Tibial artery (tissue), 4 donors: ENCODE measurements at places on chromosomes 16 and 17.

- peak overlapping the region; percentile 42 for H3K4me3 ChIP-seq
- DNase-seq, result peak; percentile 81
- H3K36me3 ChIP-seq, result no peaks in the 10 kb centered on the region
- no peaks in the 10 kb centered on the region for H3K4me1 ChIP-seq
Observed at GRCh38 chr17:58331815-58332777, 3.5 kb upstream of the TSPOAP1 start.

- H3K4me1 ChIP-seq, result peaks cover 29% of the 10 kb centered on the region
- no peaks in the 10 kb centered on the region for H3K36me3 ChIP-seq
Observed at GRCh38 chr17:64115822-64116534, 14.0 kb downstream of the ERN1 start.

DNA sequence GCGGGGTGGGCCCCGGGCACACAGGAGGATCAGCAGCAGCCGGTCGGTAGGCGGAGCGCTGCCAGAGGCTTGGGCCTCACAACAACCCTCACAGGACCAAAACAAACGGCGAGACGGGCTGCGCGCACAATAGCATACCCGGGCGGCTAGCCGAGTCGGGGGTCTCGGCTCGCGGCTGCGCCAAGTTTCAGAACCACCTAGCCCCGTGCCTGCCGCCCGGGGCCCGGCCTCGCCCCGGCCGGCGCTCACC is 732 bp downstream of the ULK2 start:
- H3K4me1 ChIP-seq, result peaks cover 18% of the 10 kb centered on the region
- no peaks in the 10 kb centered on the region for H3K27me3 ChIP-seq
- H3K4me3 ChIP-seq, result peak overlapping the region; percentile 76
- peak; percentile 86 for DNase-seq

- H3K27me3 ChIP-seq, result no peaks in the 10 kb centered on the region
- H3K4me3 ChIP-seq, result no peak overlapping the region
- H3K27ac ChIP-seq, result no peak overlapping the region
- DNase-seq, result no peak
- no peaks in the 10 kb centered on the region for H3K4me1 ChIP-seq
Observed at GRCh38 chr16:615122-615521, 15.7 kb upstream of the WFIKKN1 start.

DNA sequence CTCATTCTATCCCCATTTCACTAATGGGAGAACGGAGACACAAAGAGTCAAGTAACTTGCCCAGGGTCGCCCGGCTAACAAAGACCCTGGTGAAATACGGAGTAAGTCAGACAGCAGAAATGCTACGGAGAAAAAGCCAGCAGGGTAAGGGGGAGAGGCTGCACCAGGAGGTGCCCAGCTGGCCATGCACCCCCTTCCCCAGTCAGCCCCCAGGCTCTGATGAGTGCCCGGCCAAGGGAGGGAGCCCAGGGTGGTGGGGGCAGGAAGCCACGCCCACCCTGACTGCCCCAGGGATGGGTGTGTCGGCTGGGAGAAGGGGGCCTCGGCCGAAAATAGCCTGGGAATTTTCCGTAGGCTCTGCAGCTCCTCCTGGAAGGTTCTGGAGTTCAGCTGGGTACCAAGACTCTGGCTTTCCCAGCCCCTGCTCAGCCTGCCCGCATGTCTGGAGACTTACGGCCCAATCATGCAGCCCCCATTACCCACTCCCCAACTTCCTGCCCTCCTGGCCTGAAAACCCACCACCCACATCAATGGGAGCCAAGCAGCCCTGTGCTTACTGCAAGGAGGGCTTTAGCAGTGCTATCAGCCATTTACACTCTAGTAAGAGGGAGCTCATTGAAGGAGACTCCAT is 4.2 kb downstream of the CARHSP1 start:
- peak overlapping the region; percentile 42 for H3K27ac ChIP-seq
- no peak overlapping the region for H3K4me3 ChIP-seq
- no peak for DNase-seq
- no peaks in the 10 kb centered on the region for H3K27me3 ChIP-seq
- H3K36me3 ChIP-seq, result no peaks in the 10 kb centered on the region

DNA sequence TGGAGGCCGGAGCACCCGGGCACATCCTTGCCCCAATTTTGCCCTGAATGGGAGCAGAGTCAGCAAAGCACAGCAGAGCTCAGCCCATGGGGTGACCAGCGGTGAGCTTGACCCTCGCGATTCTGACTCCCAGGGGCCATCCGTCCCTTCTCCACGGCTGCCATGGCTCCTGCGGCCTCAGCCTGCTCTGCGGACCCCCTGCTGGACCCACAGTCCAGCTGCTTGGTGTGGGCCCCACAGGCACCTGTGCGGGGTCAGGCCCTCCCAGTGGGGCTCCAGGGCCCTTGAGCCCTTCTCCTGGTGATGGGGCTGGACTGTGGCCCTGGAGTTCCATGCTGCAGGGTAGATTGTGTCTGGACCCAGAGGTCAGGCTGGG is 144.2 kb downstream of the ENGASE start:
- H3K4me3 ChIP-seq, result no peak overlapping the region
- DNase-seq, result no peak
- no peak overlapping the region for H3K27ac ChIP-seq
- H3K27me3 ChIP-seq, result peaks cover 100% of the 10 kb centered on the region
- H3K36me3 ChIP-seq, result no peaks in the 10 kb centered on the region
- H3K4me1 ChIP-seq, result no peaks in the 10 kb centered on the region

- H3K27me3 ChIP-seq, result no peaks in the 10 kb centered on the region
- no peak for DNase-seq
- no peaks in the 10 kb centered on the region for H3K36me3 ChIP-seq
- H3K27ac ChIP-seq, result no peak overlapping the region
- no peak overlapping the region for H3K4me3 ChIP-seq
- H3K4me1 ChIP-seq, result no peaks in the 10 kb centered on the region
Observed at GRCh38 chr17:7184091-7184488, 4.9 kb upstream of the ASGR1 start.

DNA sequence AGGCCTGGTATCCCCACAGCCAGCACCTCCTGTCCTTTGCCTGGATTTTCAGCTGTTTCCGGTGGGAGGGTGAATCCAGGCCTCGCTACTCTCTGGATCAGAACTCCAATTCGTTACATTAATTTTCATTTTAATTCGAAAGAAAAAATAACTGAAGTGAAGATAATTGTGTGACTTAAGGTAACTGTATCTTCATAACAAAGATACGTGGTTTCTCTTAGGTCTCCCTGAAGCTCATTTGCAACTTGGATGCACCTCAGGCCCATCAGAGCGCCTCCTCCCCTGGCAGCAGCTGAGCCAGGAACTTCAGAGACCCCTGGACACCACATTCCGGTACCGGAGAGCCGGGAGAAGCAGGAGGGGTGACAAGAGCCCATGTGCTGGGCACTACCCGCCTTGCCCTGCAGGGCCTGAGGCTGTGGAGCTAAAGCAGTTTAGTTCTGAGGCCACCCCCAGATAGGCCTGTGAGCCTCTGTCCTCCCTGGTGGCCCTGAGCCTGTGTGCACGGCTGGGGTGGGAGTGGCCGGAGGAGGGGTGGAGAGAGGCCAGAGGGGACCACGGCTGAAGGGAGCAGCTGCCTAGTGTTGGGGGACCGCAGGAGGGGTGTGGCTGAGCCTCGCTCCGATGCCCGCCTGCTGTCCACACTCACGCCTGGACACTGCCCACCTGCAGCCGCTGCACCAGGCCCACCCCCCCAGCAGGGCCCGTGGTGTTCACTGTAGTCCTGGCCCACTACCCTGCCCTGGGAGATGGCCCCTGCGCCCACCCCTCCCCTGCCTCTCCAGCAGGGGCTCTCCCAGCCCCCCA is 11.4 kb upstream of the DUS1L start:
- no peaks in the 10 kb centered on the region for H3K27me3 ChIP-seq
- peaks cover 42% of the 10 kb centered on the region for H3K36me3 ChIP-seq
- H3K4me1 ChIP-seq, result no peaks in the 10 kb centered on the region

GRCh38 chr16:68645494-68646388 is 631 bp downstream of the CDH3 start:
- H3K4me3 ChIP-seq, result no peak overlapping the region
- no peaks in the 10 kb centered on the region for H3K27me3 ChIP-seq
- H3K36me3 ChIP-seq, result no peaks in the 10 kb centered on the region
- H3K4me1 ChIP-seq, result peaks cover 13% of the 10 kb centered on the region
- H3K27ac ChIP-seq, result no peak overlapping the region

GRCh38 chr17:80899402-80900268 is 92.0 kb upstream of the CHMP6 start:
- no peak for DNase-seq
- H3K27me3 ChIP-seq, result no peaks in the 10 kb centered on the region
- no peaks in the 10 kb centered on the region for H3K36me3 ChIP-seq
- no peak overlapping the region for H3K4me3 ChIP-seq

GRCh38 chr17:27533874-27534815 is 77.9 kb downstream of the KSR1 start:
- no peaks in the 10 kb centered on the region for H3K36me3 ChIP-seq
- DNase-seq, result no peak
- no peaks in the 10 kb centered on the region for H3K4me1 ChIP-seq
- H3K4me3 ChIP-seq, result no peak overlapping the region
- peak overlapping the region; percentile 30 for H3K27ac ChIP-seq

DNA sequence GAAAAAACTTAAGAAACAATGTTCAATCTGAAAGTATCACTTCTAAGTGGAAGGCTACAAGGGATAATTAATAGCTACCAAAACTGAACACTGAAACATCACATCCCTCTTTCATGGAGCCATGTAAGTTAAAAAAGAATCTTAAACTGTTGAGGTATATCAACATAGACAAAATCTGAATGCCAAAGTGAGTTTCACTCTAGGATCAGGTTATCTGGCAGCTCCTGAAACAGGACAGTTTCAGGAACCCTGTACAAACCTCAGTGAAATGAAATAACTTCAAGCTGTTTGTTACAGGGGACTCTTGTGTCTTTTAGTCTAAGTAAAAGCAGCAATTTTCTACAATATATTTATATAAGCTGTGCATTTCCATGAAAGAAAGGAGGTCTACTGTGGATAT is 73.2 kb downstream of the KANSL1 start:
- no peaks in the 10 kb centered on the region for H3K27me3 ChIP-seq
- H3K36me3 ChIP-seq, result no peaks in the 10 kb centered on the region
- no peak overlapping the region for H3K27ac ChIP-seq
- peaks cover 66% of the 10 kb centered on the region for H3K4me1 ChIP-seq
- no peak for DNase-seq
- no peak overlapping the region for H3K4me3 ChIP-seq

- no peaks in the 10 kb centered on the region for H3K36me3 ChIP-seq
- DNase-seq, result no peak
- H3K27me3 ChIP-seq, result no peaks in the 10 kb centered on the region
- no peak overlapping the region for H3K4me3 ChIP-seq
- no peak overlapping the region for H3K27ac ChIP-seq
Observed at GRCh38 chr17:80615376-80615775, 70.7 kb downstream of the RPTOR start.
